ENCODE measurements at places on chromosomes 2 and 18.
A peak's percentile ranks its signal among the peaks of the same experiment; 100 is the strongest.

DNA sequence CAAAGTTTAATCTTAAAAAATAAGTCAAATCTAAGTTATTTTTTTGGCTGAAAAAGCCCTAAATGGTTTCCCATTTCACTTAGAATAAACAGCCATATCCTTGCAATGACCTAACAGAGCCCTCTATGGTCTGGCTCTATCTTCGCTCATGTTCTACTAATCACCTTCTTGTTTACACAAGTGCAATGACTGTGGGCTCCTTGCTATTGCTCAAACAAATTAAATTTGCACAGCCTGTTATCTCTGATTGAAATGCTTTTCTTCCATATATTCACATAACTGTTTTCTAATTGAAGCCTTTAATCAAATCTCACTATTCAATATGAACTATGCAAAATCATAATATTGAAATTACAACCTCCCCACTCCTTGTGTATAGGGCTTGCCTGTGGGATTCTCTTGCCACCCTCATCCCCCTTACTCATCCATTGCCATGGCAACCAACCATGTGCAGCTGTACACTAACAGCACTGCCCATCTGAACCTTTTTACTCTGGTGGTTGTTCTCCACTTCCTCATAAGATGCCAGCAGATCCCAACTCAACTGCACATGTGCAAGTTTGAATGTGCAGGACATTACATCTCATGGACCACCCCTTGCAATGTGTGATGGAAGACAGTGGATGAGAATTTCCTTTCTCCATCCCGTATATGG is 1083.2 kb downstream of the SOCS6 start:
- DNase-seq = peak; percentile 27

DNA sequence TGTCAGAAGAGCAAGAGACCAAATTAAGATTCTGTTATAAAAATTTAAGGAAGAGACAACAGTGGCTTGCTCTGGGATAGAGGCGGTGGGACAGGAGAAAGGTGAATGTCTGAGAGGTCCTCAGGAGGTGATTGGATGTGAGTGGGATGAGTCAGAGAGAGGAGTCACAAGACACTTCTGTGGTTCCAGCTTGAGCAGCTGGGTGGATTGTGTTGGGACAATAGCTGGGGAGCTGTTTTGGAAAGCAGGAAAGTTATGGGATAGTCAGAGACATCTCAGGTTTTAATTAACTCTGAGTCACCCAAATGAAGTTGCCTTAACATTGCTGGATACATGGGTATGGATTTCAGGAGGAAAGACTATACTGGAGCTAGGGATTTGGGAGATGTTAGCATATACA is 218.0 kb upstream of the TRIB2 start:
- DNase-seq = peak; percentile 7

- DNase-seq = no peak
Measured at GRCh38 chr2:178385595-178386148, 65.3 kb downstream of the PRKRA start.

GRCh38 chr2:151619337-151619989 is 114.8 kb downstream of the NEB start:
- no peak for DNase-seq

DNA sequence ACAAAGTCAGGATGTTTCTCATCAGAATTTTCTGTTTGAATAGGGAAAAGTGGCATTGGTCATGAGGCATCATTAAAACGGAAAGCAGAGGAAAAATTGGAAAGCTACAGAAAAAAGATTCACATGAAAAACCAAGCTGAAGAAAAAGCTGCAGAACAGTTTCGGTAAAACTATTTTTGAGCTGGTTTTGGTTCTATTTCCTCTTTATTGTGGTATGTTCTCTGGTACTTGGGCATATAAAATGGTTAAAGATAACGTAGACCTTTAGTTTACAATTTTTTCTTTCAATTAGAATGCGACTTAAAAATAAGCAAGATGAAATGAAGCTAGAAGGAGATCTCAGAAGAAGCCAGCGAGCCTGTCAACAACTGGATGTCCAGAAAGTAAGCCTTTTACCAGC is 7.6 kb downstream of the GPATCH11 start:
- no peak for DNase-seq

- no peak for DNase-seq
Measured at GRCh38 chr2:16115291-16115690, 174.9 kb downstream of the MYCN start.

DNA sequence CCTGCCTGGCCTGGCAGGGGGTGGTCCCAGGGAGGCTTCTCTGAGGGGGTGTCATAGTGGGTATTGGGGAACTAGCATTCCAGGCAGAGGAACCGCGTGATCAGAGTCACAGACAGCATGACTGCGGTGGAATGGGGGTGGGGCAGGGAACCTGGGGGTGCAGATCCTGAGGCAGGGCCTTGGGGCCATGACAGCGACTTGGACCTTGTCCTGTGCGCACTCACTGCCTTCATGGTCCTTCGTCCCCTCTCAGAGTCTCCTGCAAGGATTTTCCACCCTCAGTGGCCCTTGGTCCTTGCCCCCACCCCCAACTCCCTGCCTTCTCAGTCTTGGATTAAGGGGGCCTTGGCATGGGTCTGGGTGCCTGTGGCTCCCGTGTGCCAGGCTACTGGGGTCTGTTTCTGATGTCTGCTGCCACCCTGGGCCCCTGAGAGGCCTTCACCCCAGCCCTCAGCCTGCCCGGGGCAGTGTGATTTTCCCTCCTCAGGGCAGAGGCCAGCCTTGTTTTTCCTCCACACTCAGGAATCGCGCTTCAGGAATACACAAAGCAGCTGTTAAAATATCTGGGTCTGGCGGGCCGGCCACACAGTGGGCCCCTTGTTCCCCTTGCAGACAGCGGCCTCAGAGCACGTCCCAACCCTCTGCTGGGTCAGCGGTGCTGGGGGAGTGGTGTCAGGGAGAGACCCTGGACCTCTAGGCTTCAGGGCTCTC is 51.6 kb downstream of the GLI2 start:
- no peak for DNase-seq

DNA sequence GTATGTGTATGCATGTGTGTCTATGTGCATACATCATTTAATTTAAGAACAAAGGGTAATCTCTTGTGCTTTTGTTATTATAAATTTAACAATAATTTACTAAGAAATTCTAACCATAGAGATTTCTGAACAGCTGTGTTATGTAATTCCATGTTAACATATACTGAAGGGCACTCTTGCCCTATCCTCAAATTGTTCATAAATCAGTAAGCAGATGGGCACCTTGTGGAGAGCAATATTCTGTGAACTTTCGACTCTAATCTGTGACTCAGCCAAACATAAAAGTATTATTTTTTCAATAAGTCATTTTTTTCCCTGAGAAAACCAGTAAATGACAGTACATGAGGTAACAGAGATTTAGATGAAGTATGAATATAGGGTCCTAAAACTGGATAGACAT is 938.3 kb upstream of the CRIM1 start:
- no peak for DNase-seq

DNA sequence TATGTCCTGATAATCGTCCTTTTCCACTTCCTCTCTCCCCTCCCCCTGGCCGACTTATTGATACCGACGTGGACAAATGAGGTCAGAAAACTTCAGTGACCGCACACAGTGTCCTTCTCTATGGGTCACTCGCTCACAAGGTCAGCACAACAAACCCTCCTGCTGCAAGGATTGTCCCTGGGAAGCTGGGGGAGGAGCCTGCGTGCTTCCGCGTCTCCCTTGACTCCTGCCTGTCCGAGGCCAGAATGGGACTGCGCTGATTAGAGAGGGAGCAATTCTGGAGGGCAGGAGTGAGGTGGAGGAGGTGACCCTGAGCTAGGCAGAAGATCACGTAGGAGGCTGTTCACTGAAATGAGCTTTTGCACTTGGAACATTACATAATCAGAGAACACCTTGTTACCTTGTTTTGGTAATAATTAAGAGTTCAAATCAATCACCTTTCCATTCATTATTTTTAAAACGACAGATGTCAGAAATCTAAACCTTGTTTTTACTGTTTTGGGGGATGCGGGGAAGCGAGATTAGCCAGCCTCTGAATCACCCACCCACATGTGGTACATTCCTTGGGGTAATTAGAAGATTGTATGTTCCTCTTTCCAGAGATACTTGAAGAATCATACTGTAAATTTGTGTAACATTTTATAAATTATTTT is 70.6 kb downstream of the CTAGE1 start:
- peak; percentile 65 for DNase-seq

- DNase-seq = no peak
Measured at GRCh38 chr2:226508683-226509082, 290.9 kb downstream of the IRS1 start.

DNA sequence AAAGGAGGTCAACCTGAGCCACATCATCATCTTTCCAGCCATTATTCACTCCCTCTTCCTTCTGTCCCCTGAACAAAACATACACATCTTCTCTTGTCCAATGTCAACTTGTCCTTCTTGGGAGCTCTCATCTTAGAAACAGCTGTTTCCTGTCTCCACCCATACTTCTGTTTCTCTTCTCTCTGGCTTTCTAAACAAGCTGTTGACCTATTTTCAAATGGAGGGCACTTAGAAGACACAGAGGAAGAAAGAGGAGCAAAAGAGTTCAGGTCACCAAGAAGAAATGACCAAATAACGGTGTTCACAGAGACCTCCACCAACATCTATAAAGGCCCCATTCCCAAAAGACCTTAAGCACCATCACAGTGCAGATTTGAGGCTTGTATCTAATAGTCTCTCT is 355.9 kb upstream of the HNRNPA3 start:
- no peak for DNase-seq

GRCh38 chr2:18057657-18058056 is 179.2 kb downstream of the KCNS3 start:
- DNase-seq = no peak

DNA sequence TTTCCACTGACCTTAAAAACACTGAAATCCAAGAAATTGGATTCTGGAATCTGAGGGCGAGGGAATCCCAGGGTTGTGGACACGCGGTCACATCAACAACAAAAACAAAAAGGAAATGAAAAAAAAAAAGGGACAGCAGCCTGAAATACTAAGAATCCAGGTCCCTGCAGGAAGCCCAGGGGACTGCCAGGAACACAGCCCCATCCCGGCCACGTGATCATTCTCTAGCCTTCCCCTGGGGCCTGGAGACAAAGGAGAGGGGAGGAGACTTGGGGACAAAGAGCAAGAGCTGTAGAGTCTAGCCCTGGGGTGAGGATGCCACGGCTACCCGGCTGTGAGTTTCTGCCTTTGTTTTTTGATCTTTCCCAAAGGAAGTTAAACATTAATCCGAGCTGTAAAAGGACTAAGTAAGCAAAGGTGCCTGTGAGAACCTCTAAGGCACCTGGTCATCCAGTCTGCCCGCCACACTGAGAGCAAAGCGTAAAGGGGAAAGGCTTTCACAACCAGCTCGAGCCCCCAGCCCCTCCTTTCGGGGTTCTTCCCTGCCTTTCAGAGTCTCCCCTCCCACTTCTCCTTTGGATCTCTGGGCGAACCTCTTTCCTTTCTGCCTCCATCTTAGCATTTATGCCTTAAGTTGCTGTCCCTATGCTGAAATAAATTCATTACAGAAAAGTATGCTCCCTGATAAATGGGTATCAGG is 57.9 kb upstream of the MSH2 start:
- DNase-seq = peak; percentile 85

- no peak for DNase-seq
Measured at GRCh38 chr2:26454561-26455001, 23.3 kb downstream of the OTOF start.

- peak; percentile 84 for DNase-seq
Measured at GRCh38 chr18:74963820-74964446, 245.0 kb downstream of the PTGR3 start.

DNA sequence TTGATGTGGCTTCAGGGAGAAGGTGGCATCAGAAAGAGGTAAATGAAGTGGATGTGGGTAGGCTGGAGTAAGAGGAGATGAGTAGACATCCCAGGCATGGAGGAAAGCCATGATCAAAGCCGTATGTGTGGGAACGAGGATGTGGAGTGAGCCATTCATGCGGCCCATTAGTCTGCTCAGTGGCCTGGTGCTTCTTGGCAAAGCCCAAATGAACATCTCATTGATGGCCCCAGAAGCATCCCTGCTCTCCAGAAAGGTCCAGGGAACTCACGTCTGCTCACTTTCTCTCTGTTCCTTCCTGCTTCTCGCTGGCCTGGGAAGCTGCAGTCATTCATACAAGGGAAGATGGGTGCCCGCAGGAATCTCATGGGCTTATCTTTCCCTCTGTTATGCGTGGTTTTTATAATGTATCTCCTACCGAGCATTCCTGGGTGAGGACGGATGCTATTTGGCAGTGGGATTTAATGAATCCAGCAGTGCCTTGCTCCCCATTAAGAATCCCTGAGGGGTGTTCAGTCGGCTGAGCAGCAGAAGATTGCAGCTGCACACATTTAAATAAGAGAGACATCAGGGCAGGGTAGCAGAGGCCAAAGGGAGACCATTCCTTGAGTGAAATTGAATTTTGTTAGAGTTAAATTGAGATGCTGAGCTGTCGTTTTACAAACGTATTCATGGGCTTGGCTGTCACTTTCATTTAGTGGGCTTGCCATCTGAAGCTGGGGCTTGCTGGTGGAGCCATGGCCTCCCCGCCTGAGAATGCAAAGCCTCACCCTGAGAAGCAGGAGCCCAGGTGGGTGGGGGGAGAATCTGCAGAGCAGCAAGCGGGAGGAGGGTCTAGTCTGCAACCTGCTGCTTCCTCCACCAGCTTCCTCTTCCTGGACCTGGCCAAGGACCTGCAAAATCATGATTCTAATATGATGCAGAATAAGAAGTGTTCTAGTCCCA is 64.5 kb downstream of the LYPD1 start:
- no peak for DNase-seq

All from OCI-M1 (cell line).